Lung (tissue), 17 donors: ENCODE measurements at places on chromosomes 2 and 18.

- DNase-seq: no peak
These were observed 103.8 kb downstream of the TMEFF2 start for GRCh38 chr2:192090911-192091310.

GRCh38 chr2:1744151-1744445 is 217 bp downstream of the PXDN start:
- no peak for DNase-seq

DNA sequence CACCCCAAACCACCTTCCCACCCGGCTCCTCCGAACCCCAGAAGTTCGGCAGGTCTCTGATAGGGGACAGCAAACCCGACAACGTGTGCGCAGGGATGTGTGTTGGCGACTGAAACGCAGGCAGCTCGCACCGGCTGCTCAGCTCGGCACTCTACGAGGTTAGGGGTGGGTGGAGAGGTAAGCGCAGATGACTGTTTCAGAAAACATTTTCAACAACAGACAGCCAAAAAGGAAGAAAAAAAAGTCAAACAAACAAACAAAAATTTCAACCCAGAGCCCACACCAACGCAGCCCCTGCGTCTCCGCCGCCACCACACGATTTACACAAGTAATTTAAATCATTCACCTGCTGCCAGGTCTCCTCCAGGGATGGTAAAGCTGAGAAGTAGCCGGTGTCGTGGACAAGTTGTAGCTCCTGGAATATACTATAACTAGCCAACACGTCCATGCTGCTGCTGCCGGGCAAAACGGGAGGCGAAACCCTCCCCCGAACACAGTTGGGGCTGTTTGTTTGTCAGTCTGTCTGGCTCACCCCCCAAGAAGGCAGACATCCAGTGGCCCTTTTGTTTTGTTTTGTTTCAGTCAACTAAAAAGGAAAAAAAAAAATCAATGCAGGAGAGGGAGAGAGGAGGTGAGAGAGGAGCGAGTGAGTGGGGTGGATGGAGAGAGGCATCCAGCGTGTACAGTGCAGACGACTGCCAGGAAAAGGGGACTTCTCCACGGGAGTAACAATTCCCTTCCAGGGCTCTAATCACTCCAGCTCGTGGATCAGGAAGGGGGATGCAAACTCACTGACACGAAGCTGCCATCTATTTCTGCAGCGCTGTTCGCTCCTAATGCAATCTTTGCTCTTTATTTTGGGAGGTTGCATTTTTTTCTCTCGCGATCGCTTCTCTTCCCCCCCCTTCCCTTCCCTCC is at the start of gene KLF7:
Gene KLF7 (minus strand): TSS at position 828 of the 918 bp plus-strand sequence. CDS start 380 bp downstream, at position 448.
- peak; percentile 52 for DNase-seq

DNA sequence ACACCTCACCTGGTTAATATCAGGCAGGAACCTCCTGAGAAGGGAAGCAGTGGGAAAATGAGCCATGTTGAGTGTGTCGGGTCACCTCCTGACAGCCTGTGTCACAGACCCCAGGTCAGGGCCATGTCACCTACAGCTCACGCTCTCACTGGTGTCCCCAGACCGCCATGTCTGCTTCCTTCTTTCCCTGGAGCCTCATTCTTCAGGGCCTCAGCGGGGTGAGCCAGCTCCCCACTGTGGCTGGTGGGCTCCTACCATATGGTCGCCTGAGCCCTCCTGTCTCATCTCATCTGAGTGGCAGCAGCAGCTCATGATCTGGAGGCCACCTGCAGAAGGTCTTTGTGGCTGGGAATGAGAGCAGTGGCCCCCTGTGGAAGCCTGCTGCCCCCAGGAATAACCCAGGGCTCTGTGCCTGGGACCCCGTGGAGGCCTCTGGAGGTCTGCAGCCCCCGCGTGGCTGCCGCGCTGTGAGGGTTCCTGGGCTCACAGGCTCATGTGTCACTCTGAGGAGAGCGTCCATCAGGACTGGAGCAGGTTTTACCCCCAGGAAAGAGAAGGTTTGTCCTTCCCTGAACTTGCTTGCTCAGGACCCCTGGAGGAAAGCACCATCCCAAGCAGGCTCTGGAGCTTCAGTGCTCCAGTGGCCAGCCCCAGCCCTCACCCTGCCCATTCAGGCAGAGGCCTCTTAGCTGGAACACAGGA is 56.4 kb downstream of the FAM168B start:
- DNase-seq: no peak

GRCh38 chr2:189751080-189751658 is 11.4 kb downstream of the OSGEPL1 start:
- peak; percentile 19 for DNase-seq

DNA sequence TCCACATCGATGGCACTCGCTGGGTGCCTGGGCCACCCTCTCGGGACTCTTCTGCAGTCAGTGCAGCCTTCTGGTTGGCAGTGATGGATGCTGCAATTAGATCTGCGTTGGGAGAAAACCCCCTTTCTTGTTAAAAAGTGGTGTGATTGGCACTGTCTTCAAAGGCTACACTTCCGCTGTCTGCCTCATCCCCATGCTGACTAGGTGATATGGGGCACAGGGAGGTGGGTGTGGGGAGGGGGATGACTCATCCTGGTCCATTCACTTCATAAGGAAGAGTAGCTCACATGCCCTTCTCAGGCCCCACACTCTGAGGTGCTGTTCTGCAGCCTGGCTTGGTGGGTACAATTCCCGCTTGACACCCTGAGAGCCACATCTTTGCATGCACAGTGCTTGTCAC is 77.4 kb downstream of the THNSL2 start:
- DNase-seq: no peak

GRCh38 chr2:10417551-10418335 is 30.4 kb downstream of the ODC1 start:
- no peak for DNase-seq

- DNase-seq: no peak
These were observed 609.1 kb upstream of the SYT4 start for GRCh38 chr18:43886341-43886740.

GRCh38 chr18:32696376-32696775 is 76.4 kb downstream of the KLHL14 start:
- no peak for DNase-seq

- DNase-seq: no peak
These were observed 27.4 kb downstream of the RAPGEF4 start for GRCh38 chr2:172763079-172763478.

DNA sequence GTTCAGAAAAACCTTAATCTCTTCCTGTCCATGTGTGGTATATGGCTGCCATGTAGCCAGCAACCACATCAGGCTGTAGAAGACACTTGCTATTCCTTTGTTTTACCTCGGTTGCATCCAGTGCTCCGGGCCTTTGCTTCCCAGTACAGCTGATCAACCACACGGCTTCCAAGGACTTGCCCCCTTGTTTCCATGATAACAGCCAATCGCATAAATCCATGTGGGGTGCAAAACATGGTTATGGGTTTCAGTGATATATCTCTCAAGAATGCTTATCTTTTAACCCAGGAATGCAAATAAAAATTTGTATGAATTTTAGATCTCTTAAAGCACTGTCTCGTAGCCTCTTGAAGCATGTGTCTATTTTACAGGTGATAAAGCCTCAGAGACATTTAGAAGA is 118.3 kb downstream of the MGAT5 start:
- DNase-seq: no peak

DNA sequence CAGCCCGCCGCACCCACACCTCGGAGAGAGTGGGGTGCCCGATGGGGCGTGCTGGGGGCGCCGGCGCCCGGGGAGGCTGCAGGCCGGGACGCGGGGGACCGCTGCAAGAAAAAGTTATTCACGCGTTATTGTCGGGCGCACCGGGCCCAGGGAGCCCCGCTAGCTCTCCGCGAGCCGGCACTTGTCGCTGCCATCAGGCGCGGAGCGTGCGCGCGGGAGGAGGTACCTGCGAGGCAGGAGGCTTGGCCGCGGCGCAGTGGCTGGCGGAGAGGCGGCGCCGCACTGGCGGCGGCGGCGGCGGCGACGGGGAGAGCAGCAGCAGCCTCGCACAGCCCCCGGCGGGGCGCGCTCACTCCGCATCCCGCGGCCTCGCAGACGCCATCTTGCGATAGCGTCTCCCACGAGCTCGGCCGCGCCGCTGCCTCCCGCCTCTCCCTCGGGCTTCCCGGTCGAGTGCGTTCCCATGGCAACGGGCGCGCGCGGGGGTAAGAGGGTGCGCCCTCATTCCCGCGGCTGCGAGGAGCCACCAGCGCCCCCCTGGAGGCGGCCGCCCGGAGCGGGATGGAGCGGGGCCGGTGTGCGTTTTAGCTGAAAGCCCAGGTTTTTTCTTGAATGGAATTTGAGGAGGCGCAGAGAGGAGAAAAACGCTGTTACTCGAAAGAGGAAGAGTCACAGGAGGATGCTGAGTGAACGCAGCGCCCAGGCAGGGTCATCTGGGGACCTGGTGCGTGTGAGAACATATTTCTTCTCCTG is at the start of gene CHN1:
Gene CHN1 (minus strand): TSS at position 402 of the 753 bp plus-strand sequence. CDS start 469 bp downstream, outside the sequence.
- DNase-seq: peak; percentile 88

DNA sequence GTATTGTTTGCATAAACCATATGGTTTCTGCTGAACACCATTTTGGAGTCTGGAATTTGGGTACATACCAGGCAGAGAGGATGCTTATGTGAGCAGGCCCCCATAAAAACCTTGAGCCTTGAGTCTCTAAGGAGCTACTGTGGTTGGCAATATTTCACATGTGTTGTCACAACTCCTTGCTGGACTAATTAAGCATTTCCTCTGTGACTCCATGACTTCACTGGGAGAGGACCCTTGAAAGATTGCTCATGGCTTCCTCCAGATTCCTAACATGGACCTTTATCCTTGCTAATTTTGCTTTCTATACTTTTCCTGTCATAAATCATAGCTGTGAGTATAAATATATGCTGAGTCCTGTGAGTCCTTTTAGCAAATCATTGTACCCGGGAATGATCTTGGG is 7.6 kb upstream of the COQ10B start:
- no peak for DNase-seq

- DNase-seq: no peak
These were observed 20.3 kb downstream of the CABLES1 start for GRCh38 chr18:23155537-23155936.

- no peak for DNase-seq
These were observed 66.7 kb upstream of the HS6ST1 start for GRCh38 chr2:128385365-128385764.

- no peak for DNase-seq
These were observed 12.4 kb downstream of the KLHL14 start for GRCh38 chr18:32760391-32760790.

DNA sequence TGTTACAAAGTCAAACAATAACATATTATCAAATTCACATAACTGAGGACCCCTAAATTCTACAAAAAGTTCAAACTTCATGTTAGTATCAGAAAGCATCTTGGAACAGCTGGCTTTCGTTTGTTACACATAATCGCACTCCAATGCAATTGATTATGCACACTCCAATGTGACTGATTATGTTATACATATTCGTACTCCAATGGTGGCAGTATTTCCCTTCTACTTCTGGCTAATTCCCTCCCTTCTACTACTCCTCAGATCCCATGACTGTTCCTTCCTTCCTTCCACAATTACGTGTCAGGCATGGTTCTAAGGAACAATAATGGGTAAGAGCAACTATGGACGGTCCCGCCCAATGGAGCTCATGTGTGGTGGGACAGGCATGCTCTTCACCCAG is 137.1 kb upstream of the CCDC150 start:
- peak; percentile 78 for DNase-seq

GRCh38 chr2:233866479-233866878 is 1.7 kb downstream of the MSL3B start:
- no peak for DNase-seq

DNA sequence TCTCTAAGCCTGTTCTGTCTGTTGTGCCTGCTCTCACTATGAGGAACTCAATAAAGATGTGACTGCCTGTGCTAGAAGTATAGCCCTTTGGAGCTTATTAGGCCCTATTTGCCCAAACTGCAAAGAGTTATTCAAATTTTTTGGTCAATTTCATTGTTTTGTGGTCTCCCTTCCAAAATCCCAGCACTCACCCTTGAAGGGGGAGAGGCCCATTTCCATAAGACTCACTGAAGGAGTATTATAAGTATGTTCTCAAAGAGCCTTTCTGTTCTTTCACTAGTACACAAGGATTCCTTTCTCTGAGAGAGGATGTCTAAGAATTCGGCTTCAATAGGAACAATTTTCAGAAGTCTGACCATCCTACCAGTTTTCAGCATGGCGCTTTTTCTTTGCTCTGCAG is 641.9 kb upstream of the REG3G start:
- no peak for DNase-seq

DNA sequence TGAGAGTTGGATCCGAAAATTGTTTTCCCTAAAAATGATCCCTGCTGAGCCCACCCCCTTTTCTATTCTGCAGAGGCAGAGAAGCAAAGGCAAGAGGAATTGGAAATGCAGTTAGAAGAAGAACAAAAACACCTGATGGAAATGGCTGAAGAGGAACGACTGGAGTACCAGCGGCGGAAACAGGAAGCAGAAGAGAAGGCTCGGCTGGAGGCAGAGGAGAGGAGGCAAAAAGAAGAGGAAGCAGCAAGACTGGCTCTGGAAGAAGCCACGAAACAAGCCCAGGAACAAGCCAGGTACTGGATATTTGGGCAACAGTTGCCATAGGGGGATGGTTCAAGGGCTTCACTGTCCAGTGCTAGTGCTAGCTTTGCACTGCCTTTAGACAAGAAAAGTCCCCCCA is 41.7 kb downstream of the SUMO1 start:
- DNase-seq: no peak
